Head of caudate nucleus (tissue), 42 donors: ENCODE measurements at places on chromosomes 4 and X.

GRCh38 chr4:82677327-82677726, 115.5 kb upstream of the TMEM150C start:
- no peak for DNase-seq

DNA sequence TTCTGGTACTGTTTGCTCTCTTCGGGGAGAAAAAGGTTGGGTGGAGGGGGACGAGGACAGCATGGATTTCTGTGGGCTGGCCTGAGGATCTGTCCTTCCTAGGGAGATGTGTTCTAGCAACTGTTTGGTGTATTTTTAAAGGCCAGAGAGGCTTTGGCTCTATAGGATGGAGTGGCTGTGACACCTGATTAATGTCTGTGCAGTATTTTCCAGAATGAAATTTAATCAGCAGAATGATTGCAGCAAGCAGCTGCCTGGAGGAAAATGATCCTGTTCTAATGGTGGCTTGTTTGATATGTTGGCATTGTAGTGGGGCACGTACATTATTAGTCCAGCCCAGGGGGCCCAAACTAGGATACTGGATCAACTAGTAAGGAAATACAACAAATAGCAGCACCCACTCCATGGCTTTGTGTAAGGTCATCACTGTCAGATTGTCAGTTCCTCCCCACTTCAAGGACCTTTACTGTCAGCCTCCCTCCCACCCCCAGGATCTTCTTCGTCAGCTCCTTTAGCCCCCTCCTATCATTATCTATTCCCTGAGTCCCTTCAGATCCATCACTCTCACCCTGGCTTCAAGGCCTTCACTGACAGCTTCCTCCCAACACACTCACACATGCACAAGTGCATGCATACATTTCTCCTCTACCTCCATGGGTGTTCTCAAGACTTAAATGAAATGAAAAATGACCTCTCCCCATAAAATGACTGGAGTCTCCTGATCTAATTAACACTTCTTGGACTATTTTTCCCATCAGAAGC, 10.4 kb upstream of the TMEM255A start:
- no peak for DNase-seq

DNA sequence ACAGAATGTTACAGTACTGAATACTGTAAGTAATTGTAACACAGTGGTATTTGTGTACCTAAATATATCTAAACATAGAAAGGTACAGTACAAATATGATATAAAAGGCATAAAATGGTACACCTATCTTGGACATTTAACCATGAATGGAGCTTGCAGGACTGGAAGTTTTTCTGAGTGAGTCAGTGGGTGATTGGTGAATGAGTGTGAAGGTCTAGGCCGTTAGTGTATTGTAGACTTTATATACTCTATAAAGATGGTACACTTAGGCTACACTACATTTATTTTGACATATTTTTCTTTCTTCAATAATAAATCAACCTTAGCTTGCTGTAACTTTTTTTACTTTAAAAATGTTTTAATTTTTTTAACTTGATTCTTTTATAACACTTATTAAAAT, 422.5 kb upstream of the FSTL5 start:
- no peak for DNase-seq

DNA sequence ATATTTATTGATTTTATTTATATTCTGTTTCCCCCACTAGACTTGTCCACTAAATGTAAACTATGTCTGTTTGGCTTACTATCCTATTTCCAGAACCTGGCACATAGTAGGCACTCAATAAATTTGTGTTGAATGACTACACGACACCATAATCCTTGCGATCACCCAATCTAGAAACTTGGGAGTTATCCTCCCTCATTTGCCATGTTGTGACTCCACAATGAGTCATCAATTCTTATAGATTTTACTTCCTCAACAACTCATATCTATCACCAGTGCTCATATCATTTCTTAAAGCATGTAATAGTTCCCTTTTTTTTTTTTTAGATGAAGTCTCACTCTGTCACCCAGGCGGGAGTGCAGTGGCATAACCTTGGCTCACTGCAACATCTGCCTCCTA, 39.9 kb upstream of the VAMP7 start:
- DNase-seq: no peak

DNA sequence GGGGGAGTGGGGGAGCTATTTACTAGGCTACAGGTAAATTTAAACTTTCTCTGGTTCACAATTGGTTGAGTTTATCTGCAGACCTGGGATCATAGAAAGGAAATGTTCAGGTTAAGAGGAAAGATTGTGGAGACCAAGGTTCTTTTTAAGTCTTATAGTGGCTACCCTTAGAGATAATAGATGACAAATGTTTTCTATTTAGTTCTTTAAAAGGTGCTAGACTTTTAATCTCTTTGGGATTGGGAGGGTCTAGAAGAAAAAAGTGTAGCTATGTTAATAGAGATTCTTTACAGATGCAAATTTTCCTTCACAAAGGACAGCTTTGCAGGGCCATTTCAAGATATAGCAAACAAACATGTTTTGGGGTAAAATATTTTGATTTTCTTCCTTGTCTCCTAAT, 76.0 kb downstream of the TEX13C start:
- DNase-seq: no peak

- DNase-seq: no peak
These were observed 98.1 kb downstream of the WWC2 start for GRCh38 chr4:183197140-183197539.

GRCh38 chrX:117641913-117642656, 474.5 kb downstream of the KLHL13 start:
- no peak for DNase-seq

- no peak for DNase-seq
These were observed 62.4 kb downstream of the TSC22D3 start for GRCh38 chrX:107713203-107713542.

DNA sequence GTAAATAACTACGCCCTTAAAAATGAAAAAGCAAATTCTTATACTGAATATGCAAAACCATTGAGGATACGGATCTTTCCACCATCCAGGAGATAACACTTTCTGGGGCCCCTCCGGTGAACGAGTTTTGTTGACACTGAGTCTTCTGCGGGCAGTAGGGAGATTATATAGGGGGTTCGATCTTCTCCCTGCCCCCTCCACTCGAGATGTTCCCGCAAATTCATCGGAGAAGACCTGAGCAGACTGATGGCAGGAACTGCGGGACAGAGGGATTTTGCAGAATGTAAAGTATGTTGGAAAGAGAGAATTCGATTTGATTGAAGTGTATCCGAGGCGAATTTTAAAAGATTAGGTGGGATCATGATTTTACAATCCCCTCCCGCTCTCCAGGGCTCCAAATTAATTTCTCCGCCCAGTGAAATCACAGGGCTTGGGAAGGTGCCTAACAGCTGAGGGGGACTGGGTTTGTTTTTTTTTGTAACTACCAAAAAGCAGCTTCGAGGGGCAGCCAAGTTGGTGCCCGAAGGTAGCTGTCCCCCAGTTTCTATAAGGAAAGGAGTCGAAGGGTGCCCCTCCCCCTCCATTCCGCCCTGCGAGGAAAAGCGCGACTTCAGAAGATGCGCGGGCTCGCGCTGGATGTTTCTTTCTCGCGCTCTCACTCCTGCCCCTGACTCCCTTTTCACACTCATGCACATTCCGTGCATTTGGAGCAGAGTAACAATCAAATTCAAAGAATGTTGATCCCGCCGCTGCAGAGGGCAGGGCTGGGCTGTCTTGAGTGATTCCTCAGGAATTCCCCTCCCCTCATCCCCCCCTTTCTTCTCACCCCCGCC, 1.2 kb downstream of the TMEM255A start:
- no peak for DNase-seq
